ENCODE measurements at places on chromosomes 2 and 18. TPM values are rescaled to one million over a fixed set of nuclear protein-coding genes. Genes with fewer than 3 reads are reported as not detected.

The ASTL gene
- total RNA-seq: not detected

The SMC6 gene
- total RNA-seq: 9.6 TPM

The AAK1 gene
- 47.2 TPM for total RNA-seq

The TMEM150A gene
- 22.9 TPM for total RNA-seq

The TSN gene
- 24.5 TPM for total RNA-seq

The NYAP2 gene
- total RNA-seq: 0.17 TPM

The ANKRD53 gene
- total RNA-seq: 0.98 TPM

GRCh38 chr2:200138391-200139124 is 167.9 kb upstream of the SPATS2L start:
- no peak for DNase-seq

GRCh38 chr2:203551778-203552177 is 16.7 kb upstream of the RAPH1 start:
- DNase-seq: no peak

DNA sequence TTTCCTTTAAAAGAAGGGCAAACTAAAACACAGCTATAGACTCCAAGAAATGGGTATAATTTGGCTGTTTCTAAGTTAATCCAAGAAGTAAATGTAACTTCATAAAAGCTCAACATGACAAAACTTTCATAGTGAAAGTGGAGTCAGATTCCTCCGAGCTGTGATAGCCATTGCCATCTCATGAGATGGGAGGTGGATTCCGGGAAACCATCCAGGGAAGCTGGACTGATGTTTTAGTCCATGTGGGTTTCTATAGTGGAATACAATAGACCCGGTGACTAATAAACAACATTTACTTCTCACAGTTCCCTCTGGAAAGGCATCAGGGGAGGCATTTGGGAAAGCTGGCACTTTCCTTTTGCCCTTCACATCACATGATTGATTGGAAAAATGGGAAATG is 10.0 kb upstream of the LAPTM4A start:
- no peak for DNase-seq

GRCh38 chr18:6566338-6566911 is 151.7 kb upstream of the L3MBTL4 start:
- DNase-seq: peak; percentile 53

DNA sequence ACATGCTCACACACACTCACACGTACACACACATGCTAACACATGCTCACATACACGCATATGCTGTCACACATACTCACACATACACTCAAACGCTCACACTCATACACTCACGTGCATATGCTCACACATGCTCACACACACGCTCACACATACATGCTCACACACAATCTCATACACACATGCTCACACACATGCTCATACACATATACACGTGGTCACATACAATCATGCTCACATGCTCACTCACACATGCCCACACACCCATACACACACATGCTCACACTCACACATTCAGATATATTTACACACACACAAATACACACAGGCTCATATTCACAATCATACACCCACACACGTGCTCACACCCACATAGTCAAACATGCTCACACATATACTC is 17.5 kb upstream of the SALL3 start:
- DNase-seq: no peak

- no peak for DNase-seq
Observed at GRCh38 chr2:101830146-101830545, 132.6 kb downstream of the MAP4K4 start.

- DNase-seq: no peak
Observed at GRCh38 chr2:2547451-2547850, 216.4 kb upstream of the MYT1L start.

DNA sequence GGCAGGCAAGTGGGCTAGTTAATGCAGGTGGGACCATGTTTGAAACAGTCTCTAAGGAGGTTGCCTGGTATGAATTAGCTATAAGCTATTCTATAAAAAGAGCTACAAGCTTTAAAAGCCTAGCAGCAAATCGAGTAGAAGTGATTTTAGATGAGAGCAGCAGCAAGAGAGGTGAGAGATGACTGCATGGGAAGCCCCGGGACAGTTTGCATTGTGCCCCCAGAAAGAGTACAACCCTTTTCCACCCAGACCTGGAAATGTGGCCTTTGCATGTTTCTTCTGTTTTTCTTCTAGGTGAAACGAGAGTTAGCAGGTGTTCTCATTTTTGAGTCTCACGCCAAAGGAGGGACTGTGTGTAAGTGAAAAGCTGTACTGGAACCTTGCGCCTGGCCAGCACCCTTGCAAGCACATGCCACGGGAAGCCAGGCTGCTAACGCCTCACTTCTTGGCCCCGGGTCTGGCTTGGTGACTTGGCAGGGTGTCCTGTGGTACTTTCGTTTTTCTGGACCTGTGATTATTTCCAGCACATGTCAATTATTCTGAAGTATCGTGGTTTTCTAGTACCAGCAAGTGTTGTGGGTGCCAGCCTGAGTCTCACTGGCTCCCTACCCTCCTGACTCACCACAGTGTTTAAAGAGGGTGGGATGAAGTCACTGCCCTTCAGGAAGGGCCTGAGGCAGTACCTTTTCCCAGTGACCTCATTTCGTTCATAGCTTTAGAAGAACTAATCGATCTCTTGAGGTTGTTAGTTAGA is 90.3 kb upstream of the MAP3K20 start:
- no peak for DNase-seq

DNA sequence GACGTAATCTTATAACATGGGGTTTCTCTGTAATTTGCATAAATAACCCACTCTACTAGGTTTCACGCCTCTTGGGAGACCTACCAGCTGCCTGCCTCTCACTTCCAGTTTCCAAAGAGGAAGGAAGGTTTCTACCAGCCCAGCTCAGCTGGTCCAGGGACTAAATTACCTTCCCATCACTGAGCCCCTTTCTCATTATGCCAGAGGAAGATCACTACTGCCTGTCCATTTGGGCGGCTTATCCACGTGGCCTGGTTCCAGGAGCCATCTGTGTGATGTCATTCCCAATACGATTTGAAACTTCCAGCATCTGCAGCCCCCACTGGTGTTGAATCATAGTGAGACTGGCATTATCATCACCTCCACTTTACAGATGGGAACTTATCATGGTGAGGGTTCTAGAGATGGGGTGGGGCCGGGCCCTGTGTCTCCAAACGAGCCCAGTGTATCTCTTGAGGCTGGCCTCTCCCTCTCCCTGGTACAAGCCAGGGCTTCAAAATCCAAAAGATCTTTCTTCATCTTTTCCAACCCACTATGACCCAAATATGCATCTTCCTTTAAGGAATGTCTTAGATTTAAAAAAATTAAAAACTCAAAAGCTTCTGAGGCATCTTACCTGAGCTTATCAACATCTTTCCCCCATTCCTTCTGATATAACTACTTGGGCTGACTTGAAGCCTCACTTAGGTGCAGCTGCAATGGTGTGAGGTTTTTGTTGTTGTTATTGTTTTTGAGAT is 140.8 kb downstream of the DDX1 start:
- no peak for DNase-seq

GRCh38 chr2:234292205-234292961 is 204.5 kb downstream of the ARL4C start:
- no peak for DNase-seq

GRCh38 chr2:197992482-197993133 is 188.2 kb downstream of the PLCL1 start:
- DNase-seq: no peak

DNA sequence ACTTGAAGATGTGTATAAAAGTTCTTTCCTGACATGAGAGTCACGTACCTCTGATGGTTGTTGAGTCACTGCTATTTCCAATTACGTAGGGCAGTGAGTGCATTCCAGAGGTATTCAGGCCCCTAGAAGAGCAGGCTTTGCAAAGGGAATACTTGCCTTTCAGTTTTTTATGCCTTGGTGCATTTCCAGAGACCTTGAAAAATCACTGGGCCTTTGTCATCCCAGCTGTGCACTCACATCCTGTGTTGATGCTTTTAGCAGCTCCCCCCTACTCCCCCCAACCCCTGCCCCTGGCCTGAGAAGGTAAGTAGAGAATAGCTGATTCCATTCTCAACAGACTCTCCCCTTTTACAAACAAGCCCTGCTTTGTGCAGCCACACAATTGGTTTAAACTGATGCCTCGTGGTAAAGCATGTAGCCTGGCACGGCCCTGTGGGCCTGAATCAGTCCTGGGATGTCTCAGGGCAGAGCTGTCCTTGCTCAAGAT is 174.2 kb downstream of the PRPF40A start:
- DNase-seq: no peak

DNA sequence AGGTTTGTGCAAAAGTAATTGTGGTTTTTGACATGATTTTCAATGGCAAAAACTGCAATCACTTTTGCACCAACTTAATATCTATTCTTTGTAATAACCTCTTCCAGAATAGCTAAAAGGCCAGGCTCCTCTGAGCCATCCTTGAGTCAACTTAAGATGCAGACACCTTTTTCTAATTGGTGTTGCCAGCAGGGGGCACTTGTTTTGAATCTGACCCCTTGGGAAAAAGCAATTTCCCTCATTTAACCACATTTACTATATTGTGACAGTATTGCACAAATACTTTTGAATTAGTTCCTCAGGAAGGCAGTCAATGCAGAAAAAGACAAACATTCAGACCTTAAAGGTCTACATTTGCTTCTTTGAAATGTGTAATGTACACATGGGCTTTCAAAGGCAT is 78.6 kb upstream of the GALNT5 start:
- DNase-seq: no peak

DNA sequence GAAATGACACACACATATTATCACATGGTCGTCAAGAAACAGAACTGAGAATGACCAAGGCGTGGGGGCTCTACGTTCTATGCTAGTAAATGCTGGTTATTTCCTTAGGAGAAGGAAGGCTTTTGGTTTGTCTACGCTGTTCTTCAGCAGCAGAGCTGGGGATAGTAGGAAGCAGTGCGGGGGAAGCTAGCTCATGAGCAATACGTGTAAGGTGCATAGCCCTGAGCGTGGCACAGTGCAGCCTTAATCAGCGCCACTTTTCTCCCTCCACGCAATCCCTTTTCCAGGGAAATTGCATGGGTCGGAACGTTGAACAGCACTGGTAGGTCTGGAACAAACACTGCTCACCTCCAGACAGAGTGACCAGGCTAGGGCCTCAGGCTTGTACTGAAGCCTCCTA is 199.6 kb upstream of the FBXO11 start:
- no peak for DNase-seq

DNA sequence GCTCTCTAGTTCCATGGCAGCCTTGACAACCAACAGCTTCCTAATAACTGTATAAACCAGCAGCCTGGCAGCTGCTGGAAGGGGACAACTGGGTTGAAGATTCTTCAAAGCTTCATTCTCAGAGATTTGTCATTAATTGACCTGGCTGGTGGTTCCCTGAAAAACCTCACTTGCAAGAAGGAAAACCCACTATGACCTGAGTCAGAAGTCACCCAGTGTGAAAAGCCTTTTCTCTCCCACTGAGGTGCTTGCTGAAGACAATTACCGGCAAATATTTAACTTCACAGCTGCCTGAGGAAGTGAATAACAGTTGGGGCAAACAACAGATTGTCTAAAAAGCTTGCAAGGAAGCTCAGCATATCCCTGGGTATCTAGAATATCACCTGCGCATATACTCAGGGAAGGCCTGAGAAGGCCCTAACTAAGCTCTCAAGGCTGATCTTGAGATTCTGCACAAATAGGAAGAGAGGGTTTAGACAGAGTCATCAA is 49.9 kb downstream of the CRACDL start:
- no peak for DNase-seq

DNA sequence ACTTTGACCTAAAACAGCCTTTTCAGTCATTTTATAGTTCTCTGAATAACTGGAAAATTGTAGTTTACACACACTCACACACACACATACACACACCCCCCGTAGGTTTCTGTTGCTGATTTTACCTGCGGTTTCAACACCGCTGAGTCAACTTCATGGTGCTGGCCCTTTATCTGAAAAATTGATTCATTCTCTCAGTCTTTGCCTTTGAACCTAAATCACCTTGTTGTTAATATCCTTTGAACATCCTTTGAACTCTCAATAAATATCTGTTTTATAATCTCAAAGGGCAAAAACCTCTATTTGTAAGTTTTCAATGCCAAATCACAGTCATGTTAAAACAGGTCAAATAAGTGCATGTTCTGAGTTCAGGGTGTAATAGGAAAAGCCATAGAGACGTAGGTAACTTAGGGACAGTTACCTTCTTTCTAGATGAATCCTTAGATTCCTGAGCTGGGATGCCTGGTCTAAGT is 109.0 kb upstream of the BZW1 start:
- no peak for DNase-seq

DNA sequence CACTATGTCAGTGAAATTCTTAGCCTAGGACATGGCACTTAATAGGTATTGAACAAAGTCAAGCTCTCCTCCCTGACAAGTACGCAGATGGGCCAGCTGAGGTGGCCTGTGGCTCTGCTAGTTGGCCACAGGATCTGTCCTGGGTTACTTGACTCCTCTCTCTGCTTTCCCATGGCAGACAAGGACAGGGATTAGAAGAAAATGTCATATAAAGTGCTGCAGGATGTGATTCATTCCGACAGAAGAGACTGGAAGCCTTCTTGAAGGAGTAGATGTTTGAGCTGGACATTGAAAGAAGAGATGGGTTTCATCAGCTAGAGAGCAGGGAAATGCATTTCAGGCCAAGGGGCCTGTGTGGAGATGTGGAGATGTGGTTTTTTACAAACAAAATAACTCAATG is 46.7 kb downstream of the SMAD7 start:
- DNase-seq: no peak

DNA sequence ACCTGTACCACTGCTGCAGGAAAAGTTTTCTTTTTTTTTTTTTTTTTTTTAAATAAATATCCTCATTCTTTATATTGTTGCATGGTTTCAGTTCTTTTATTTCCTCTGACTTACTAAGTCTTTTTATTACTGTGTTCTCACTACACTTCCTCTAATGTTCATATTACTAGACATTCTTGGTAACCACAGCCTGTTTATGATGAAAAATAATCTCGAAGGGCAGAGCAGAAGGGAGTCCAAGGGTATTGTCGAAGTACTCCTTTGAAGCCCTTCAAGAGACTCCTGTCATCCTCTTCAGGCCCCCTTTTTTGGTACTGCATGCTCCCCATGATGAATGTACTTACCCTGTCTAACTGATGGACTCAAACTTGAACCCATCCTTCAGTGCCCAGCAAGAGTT is 61.2 kb downstream of the RND3 start:
- DNase-seq: no peak

GRCh38 chr18:79610461-79611039 is 69.1 kb upstream of the CTDP1 start:
- DNase-seq: no peak

DNA sequence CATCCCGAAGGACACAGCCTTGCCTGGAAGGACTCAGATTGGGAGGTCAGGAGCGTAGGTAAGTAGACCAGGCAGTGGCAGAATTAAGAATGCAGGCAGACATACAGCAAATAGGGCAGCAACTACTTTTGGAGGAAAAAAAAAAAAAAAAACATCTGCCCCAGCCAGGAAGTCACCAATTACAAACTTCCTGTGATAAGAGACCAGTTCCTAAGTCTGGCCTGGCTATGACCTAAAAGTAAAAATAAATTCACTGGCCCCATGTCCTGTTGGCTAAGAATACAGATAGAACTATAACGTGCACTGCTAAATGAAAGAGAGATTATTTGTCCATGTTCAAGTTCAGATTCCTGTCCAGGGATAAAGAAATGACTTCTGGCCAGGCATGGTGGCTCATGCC is 45.2 kb upstream of the NOSTRIN start:
- no peak for DNase-seq

GRCh38 chr2:241339839-241340630 is 16.1 kb upstream of the FARP2 start:
- DNase-seq: no peak

GRCh38 chr18:73292156-73292555 is 424.4 kb upstream of the NETO1 start:
- no peak for DNase-seq

- DNase-seq: no peak
Observed at GRCh38 chr2:3325458-3326181, 52.0 kb downstream of the EIPR1 start.
